ENCODE measurements at places on chromosomes 13 and 19.

DNA sequence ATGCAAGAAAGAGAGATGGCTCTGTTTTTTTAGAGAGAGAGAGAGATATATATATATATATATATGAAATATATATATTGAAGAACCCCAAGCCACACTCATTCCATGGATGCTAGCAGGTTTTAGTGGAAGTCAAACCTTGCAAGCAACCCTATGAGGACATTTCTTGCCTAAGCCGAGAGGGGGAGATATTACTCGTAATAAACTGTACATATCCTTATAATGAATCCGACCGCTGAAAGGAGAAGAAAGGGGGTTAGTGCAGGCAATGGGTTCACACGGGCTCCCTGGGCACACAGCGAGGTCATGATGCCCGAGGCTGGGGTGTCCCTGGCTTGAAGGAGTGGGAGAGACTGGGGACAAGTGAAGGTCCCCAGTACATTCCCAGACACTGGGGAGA lies 78.3 kb downstream of the IER2 start:
- no peak for DNase-seq

DNA sequence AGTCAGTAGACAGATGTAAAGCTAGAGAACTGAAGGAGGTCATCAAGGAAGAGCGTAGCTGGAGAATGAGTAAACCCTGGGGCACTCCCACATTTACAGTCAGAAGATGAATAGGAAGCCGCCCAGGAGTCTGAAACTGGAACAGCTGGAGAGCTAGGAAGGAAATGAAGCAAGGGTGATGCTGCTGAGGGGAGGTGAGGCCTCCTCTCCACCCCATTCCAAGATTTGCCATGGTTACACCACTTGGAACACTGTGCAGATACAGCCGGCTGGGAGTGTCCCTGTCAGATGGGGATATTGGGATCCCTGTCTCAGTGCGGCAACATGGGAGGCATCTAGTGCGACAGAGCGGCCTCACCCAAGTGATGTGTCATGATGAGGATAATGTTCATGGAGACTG lies 51.8 kb upstream of the GPI start:
- DNase-seq: no peak

DNA sequence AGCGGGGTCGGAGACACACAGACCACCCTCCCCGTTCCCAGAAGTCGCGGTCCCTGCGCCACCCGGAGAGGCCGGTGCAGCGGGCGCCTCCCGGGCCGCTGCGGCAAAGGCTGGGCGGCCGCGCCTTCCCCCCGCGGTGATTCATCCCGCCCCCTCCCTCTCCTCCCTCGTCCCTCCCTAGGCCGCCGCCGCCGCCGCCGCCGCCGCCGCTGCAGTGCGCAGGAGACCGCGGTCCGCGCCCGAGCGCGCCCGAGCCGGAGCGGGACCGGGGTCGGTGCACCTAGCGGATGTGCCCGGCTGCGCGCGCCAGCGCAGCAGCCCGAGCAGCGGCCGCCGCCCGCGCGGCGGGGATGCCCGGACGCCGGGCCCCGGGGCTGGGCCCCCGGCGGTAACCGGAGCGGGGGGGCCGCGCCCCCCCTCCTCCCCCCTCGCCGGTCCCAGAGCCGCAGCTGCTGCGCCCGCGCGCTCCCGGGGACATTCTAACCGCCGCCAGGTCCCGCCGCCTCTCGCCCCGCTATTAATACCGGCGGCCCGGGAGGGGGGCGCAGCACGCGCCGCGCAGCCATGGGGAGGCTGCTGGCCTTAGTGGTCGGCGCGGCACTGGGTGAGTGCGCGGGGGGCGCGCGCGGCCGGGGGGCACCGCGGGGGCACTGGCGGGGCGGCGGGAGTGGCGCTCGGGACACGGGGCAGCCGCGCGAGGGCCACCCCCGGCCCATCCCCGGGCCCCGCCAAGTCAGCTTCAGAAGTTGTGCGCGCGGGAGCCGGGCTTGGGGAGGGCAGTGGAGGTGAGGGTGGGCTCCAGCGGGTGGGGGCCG lies at the start of gene SCN1B:
Gene SCN1B, plus strand, starts transcription at position 214 of the 815 bp plus-strand sequence. Its CDS starts 351 bp downstream, at position 565.
- DNase-seq: peak; percentile 81

GRCh38 chr19:31826325-31826724 lies 477.1 kb upstream of the TSHZ3 start:
- DNase-seq: no peak

DNA sequence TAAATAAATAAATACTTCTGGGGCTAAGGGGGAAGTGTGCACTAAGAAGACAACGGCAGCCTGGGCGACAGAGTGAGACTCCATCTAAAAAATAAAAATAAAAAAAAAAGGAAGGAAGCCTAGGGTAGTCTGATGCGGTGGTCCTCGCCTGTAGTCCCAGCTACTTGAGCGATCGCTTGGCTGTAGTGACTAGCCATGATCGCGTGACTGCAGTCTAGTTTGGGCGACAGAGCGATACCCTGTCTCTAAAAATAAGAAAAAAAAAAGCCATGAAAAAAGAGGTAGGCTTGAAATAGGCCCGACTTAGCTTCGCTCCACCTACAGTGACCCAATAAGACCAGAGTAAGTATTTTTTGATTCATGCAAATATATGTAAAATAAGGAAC lies 661 bp upstream of the BABAM1 start:
- no peak for DNase-seq

- DNase-seq: no peak
Measured at GRCh38 chr19:30824809-30825208, 452.6 kb downstream of the ZNF536 start.

DNA sequence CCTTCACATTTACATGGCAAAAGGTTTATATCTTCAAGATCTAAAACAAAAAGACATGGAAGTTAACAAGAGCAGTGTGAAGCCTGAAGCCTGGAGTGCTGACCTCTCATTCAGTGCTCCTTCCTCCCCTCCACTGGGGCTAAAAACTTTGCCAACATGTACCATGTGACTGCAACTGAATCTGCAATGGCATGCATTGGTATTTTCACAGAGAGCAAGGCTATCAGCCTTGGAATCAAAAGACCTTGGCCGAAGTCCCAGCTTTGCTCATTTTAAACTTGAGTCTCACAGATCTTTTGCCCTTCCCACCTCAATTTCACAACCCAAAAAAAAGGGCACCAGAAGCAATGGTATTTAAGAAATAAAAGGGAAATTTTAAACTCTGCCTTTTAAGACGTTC lies 325.1 kb downstream of the DCT start:
- no peak for DNase-seq

DNA sequence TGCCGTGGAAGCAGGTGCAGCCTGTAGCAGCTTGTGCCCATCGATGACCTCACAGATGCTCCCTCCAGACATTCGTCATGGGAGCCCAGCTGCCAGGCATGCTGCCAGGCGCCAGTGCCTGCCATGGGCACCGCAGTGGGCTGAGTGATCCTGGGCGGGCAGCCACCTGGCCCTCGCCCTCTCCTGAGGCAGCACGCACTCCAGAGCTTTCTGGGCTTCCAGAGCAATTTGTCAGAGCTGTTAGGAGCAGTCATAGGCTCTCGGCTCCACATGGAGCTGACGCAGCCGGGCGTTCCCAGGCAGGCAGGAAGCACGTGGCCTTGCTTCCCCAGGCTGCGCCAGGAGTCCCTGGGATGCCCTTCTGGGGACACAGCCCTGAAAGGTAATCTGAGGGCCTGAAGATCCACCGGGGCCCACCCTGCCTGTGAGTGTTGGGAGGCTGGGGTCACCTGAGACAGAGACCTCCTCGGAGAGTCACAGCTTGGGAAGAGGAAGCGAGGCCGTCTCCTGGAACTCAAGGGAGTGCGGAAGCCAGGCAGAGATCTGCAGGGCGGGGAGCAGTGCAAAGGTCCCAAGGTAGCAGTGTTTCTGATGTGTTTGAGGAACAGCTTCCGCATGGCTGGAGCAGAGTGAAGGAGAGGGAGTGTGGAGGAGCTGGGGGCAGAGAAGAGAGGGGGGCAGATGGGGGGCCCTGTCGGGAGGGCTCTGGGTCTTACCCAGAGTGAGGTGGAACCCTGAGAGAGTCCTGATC lies 50.6 kb downstream of the DPF1 start:
- no peak for DNase-seq

GRCh38 chr13:101817898-101818297 lies 365.4 kb downstream of the ITGBL1 start:
- DNase-seq: no peak

GRCh38 chr13:113145911-113146598 lies 12.4 kb upstream of the PROZ start:
- no peak for DNase-seq

- no peak for DNase-seq
Measured at GRCh38 chr19:39677961-39678889, 22.5 kb downstream of the LGALS16 start.

DNA sequence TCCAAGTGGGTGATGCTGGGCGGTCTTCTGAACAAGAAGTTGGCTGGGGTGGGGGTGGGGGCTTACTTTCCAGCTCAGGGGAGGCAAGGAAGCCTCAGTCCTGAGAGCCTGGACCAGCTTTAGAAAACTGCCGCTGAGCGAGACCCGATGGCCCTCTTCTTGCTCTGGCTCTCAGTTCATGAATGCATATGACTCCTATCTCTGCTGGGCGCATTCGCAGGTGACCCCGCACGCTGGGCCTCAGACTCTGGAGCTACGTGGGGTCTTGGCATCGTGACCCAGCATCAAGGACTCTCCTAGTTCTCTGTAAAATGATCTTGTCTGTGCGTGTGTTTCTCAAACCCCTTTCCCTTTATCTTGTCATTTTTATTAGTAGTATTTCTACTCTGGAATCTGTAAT lies 19.7 kb downstream of the PRAM1 start:
- no peak for DNase-seq

GRCh38 chr13:60135344-60135743 lies 28.4 kb downstream of the DIAPH3 start:
- DNase-seq: no peak

GRCh38 chr13:99125326-99125915 lies 75.2 kb upstream of the UBAC2 start:
- DNase-seq: no peak

GRCh38 chr13:50248516-50249143 lies 233.4 kb downstream of the KCNRG start:
- DNase-seq: no peak

DNA sequence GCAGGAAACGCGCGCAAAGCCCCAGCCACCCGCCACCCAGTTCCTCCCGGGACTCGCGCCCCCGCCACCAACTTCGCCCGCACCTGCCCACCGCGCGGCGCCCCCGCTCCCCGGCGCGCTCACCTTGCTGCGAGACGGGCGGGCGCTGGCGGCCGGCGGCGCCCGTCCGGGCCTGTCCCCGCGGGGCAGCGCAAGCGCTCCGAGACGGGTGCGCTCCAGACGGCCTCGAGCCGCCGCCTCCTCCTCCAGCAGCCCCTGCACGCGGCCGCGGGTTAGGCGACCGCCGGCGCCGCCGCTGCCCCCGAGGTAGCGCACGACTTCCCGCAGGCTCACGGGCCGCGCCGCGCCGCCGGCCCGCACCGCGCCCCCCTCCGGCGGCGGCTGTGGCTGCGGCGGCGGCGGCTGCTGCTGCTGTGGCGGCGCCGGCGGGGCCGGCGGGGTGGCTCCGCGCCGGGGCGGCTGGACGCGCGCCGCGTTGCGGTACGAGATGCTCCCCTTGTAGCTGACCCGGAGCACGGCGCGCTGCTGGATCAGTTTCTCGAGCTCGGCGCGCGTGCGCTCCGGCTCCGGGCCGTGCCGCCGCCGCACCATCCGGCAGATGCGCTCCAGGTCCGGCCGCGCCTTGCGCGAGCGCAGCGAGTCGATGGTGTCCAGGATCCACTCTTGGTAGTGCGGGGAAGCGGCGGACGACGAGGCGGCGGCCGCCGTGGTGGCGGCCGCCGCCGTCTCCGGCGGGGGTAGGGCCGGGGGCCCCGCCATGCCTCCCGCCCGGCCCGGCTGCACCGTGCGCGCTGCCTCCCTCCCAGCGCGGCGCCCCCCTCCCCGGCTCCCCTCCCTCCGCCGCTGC lies 666 bp downstream of the SAMD1 start:
- DNase-seq: peak; percentile 68

- DNase-seq: peak; percentile 26
Measured at GRCh38 chr13:42574011-42574410, at the start of gene TNFSF11. Gene TNFSF11, plus strand, starts transcription at chr13:42574152. Its CDS starts 152 bp downstream, at chr13:42574304.

GRCh38 chr13:111907341-111907880 lies 159.5 kb upstream of the SOX1 start:
- DNase-seq: no peak

DNA sequence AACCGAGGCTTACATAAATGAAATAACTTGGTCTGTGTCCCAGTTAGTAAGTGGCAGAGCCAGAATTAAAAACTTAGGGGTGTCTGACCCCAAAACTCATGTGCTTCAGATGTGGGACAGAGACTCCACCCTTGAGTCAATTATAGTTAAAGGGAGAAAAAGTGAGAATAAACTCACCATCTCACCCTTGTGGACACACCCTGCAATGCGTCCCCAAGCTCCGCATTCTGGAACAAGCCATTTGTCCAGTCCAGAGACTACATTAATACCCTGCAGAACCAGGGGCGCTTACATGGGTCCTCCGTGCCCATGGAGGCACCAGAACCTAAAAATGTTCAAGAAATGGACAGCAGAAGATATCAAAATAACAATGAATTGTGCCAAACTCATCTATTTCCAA lies 207.0 kb upstream of the ZNF507 start:
- DNase-seq: no peak

- DNase-seq: no peak
Measured at GRCh38 chr19:7895565-7895964, 7.3 kb downstream of the LRRC8E start.

- DNase-seq: no peak
Measured at GRCh38 chr19:35445826-35446593, 2.0 kb upstream of the FFAR2 start.

GRCh38 chr19:54434873-54435214 lies 14.2 kb upstream of the LENG8 start:
- no peak for DNase-seq

GRCh38 chr13:35729926-35730627 lies 253.6 kb upstream of the MAB21L1 start:
- DNase-seq: no peak

- DNase-seq: no peak
Measured at GRCh38 chr13:103410002-103410401, 343.8 kb upstream of the SLC10A2 start.

- no peak for DNase-seq
Measured at GRCh38 chr19:33731881-33732280, 64.8 kb upstream of the KCTD15 start.

DNA sequence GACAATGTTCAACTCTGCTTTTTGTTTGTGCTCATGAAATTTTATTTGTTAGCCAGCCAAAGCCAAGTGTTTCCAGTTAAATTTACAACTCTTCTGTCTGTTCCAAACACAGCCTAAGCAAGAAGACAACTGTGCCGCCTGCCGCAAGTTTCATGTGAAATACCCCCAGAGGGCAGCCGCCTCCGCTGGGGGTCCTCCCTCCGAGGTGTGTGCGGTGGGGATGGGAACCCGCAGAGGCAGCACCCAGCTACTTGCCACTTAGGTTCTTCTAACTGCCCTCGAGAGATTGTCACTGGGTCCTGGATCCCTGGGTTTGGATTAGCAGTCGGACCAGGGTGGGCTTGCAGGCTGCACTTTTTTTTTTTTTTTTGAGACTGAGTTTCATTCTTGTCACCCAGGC lies 28.5 kb downstream of the ATP11A start:
- DNase-seq: no peak

GRCh38 chr19:37654629-37655300 lies 500 bp downstream of the ZFP30 start:
- DNase-seq: peak; percentile 49

DNA sequence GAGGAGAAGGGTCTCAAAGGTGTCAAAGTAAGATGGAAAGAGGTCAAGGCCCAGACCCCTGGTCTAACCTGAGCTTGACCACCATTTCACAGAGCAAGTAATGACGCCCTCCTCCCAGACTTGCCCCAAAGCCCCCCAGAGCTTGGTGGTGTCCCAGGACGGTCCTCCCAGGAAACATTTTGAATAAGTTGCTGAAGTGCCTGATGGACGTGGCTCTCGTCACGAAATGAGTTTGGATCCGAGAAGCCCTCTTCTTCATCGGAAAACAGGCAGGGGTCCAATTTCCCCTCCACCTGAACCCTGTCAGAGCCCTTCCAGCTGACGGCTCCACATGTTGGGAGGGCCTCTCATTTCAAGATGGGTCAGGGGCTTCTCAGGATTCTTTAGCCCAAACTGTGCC lies 54.5 kb upstream of the TPM4 start:
- DNase-seq: no peak

All from stimulated activated naive CD8-positive, alpha-beta T cell treated with anti-CD3 and anti-CD28 coated beads, Interleukin-15, Interleukin-2, amounts not matched to agents 100 U/mL and 50 U/mL, for 24 hours (primary cell).